Retinal pigment epithelial cell (primary cell): ENCODE measurements at places on chromosomes 1 and 21.

GRCh38 chr1:150922519-150922975 is 3.6 kb upstream of the SETDB1 start:
- peak; percentile 35 for DNase-seq

- peak; percentile 20 for DNase-seq
Measured at GRCh38 chr1:188022661-188023060, 1193.9 kb downstream of the PLA2G4A start.

DNA sequence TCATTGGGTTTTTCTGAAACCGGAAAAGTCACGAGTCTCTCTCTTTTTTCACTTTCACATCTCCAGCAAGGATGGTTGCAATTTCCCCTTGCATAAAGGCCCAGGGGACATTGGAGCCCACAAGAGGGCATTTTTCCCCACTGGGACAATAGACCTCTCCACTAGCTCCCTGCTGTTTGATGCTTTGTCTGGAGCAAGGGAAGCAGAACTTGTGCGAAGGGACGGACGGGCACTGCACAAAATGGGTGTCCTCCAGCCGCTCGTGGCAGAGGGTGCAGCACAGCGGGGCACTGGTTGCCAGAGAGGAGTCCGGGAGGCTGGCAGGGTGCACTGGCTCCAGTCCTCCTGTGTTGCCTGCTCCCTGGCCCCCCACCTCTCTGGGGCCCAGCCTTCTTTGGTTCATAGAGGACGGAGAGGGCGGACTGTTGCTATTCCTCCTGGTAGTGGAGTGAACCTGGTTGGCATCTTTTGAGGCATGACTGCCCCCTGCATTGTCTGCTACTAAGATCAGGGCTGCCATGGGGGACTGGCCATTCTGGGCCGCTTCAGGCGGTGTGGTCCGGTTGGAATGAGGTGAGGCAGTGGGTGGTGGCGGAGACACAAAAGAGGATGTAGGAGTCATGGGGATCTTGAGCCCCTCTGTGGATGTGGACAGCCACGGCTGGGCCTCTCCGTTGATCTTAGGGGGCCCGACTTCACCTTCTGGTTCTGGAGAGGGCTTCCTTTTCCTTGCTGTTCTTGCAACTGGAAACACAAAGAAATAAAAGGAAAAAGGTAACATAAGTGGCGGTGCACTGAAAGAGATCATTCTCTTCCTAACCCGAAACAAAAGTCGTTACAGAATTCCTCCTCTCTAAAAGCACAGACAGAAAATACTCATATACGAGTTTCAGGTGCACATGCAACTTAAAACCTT is 2.6 kb downstream of the IRF2BP2 start:
- DNase-seq: no peak

DNA sequence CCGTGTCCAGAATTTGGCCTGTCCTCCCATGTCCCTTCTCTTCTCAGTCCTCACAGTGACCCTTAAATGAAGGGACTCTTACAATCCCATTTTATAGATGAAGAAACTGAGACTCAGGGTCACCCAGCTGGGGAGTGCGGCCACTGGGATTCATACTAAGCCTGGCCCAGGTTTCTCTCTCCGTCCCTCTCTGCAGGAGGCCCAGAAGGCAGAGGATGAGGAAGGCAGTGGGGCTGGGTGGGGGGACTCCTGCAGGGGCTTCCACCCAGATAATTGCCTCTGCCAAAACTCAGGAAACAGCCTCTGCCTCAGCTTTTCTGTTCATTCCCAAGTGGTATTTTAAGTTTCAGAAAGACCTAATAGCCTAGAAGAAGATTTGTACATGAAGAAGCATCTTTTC is 299.8 kb downstream of the MATN1 start:
- DNase-seq: no peak

DNA sequence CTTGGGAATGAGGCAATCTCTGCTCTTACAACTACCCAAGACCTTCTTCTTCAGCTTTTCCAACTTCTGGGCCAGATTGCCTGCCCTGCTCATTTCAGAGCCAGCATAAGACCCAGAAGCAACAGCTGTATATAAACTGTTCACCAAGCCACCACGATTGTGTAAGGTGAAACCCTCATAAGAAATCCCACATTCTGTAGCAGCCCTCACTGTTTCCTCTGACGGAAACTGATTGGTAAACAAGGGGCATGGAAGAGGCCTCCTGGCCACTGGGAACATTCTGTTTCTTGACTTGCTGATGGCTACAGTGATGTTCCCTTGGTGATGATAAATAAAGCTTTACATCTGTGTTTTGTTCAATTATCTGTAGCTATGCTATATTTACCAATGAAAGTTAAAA is 39.7 kb upstream of the EXO1 start:
- no peak for DNase-seq

DNA sequence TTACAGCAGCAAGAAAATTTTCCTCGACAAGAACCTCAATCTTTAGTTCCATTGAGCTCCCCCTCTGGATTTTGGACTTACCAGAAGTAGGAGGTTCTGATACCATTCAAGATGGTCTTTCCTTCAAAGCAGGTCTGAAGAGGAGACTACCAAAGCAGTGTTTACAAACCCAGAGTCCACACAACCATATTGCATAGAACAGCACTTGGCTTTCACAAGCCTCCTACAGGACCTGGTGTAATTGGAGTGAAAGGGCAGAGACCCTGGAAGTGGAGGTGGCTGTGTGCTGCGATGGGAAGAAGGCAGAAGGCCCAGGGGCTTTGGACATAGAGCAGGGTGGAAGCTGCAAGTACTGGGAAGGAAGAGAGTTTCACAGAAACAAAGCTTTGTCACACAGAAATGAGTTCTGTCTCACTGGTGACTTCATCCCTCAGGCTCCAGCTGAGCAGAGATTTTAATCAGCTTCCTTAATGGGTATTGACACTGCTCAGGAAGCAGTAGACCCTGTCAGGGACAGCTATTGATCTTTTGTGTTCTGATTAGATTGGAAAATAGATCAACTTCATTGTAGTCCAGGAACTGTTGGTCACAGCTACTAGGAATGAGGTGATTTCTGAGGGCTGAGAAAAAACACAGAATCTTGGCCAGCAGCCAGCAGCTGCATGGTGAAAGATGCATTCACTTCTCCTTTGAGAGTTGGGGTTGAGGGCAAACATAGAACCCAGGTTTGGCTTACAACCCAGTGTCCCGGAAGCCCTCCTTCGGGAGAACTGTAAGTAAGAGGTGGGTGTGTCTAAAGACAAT is 124.0 kb downstream of the SYT2 start:
- no peak for DNase-seq

- no peak for DNase-seq
Measured at GRCh38 chr21:31505975-31506374, 153.5 kb upstream of the SOD1 start.

- DNase-seq: no peak
Measured at GRCh38 chr21:15061747-15062605, 2.8 kb downstream of the NRIP1 start.

GRCh38 chr1:152747831-152748230 is 10.0 kb upstream of the KPRP start:
- DNase-seq: no peak

DNA sequence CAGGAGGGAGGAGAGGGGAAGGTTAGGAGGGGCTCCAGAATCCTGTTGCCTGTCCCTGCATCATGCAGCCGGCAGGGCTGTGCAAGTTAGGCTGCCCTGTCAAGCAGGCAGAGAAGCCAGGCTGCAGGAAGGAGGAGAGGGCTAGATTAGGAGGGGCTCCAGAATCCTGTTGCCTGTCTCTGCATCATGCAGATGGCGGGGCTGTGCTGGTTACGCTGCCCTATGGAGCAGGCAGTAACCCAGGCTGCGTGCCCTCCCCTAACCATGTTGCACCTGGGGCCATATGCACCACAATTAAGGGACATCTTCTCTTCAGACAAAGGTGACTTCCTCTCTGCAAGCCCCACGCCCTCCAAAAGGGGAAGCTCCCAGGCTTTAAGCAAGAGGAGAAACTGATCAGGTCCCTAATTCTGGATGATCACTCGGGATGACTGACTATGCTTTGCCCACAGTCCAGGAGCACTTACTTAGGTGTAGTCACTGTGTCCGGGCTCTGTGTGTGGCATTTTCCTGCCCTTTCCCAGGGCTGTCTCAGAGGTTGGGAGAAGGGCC is 457.4 kb downstream of the SETD4 start:
- no peak for DNase-seq

DNA sequence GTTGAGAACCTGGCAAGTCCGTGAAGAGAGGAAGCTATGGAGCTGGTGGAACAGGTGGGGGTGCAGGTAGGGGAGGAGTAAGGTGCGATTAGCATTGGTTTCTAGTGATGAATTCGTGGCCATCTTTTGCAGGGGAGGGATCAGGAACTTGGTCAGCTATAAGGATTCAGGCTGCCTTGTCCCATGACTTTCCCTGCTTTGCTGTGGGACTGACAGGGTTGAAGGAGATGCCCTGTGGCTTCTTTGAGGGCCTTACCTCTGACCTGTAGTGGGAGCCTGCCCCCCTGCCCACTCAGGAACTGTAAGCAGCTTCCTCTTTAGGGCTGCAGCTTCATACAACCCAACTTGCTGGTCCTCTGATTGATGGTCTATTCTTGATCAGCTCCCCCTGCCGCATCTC is 84.7 kb upstream of the CD34 start:
- DNase-seq: no peak
